Left ventricle myocardium inferior (tissue), 1 donor: ENCODE measurements at places on chromosomes 2 and 18.

DNA sequence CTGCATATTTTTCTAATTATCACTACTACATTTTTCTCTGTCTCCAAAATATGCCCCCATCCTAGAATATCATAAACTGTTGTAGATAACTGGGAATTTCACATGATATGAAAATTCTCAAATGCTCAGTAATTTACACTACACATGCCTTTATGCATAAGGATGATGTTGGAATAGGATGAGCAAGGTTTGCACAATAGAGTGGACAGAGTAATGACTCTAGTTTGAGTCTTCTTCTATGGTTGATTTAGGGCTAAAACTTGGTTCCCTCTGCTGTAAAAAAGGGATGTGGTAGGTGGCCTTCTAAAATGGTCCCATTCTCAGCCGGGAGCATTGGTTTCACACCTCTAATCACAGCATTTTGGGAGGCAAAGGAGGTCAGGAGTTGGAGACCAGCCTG, 129.9 kb downstream of the BCL11A start:
- DNase-seq = no peak

- DNase-seq = no peak
Observed at GRCh38 chr2:12261986-12262680, 454.6 kb upstream of the TRIB2 start.

GRCh38 chr2:90069290-90069894, 1377.9 kb downstream of the RPIA start:
- DNase-seq = no peak

GRCh38 chr18:10928011-10928771, 221.2 kb downstream of the PIEZO2 start:
- no peak for DNase-seq

GRCh38 chr2:128320906-128321771, 2.5 kb upstream of the HS6ST1 start:
- no peak for DNase-seq

DNA sequence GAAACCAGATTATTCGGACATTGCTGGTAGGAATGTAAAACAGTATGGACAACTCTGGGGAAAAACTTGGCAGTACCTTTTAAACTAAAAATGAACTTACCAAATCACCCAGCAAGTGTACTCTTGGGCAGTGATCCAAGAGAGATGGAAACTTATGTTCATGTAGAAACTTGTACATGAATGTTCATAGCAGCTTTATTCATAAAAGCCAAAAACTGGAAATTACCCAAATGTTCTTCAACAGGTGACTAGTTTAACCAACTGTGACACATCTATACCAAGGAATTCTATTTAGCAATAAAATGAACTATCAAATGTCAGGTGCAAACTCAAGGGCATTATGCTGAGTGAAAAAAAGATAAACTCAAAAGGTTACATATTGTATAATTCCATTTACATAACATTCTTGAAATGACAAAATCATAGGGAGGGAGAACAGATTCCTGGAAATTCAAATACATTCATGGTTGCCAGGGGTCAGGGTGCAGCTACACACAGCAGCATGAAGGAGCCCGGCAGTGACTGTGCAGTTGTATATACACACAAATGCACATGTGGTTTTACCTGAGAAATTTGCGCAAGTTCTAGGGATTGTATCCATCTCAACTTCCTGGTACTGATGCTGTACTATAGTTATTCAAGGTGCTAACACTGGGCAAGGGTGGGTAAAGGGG, 3.5 kb upstream of the RNU4ATAC start:
- no peak for DNase-seq

GRCh38 chr2:138760676-138761075, 19.5 kb downstream of the NXPH2 start:
- no peak for DNase-seq

GRCh38 chr2:49070716-49071115, 83.6 kb downstream of the FSHR start:
- no peak for DNase-seq

DNA sequence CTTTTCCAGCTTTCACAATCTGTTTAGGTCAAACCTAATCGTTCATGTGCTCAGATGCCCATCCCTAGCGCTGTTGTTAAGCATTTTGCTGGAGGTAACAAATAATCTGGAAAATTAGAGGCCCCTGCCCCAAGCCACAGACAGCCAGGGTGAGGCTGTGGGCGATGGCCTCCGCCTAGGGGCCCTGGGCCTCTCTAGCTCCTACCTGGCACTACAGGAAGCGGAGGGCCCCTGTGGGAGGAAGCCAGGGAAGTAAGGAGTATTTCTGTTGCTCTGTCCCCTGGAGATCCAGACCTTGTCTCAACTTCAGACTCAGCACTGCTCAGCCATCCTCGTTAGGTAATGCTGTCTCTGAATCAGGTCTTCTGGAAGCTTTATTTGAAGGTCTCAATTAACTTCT, 12.4 kb upstream of the FOSL2 start:
- DNase-seq = no peak

DNA sequence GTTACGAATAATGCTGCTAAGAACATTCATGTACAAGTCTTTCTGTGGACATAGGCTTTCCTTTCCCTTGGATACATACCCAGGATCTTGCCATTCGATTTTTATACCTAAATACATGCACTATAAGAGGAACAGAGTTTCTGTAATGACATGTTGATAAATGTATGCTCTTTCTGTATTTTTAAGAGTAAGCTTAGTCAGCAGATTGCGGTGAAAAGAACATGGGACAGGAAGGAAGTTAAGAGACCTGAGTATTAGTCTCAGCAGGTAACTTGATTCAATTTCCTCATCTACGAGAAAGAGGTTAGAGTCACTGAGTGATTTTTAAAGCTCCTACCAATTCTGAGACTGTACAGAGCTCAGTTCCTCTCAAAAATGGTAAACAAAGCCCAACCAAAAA, 2.6 kb upstream of the TLK1 start:
- DNase-seq = no peak

- DNase-seq = no peak
Observed at GRCh38 chr18:51654488-51655326, 457.2 kb upstream of the MEX3C start.

DNA sequence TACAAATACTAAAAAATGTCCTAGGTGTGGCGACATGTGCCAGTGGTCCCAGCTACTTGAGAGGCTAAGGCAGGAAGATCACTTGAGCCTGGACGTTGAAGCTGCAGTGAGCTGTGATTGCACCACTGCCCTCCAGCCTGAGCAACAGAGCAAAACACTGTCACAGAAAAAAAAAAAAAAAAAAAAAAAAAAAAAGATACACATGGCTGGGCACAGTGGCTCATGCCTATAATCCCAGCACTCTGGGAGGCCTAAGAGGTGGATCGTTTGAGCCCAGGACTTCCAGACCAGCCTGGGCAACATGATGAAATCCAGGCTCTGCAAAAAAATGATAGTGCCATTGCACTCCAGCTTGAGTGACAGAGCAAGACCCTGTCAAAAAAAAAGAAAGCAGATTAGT, 13.7 kb downstream of the KANSL1L start:
- no peak for DNase-seq

DNA sequence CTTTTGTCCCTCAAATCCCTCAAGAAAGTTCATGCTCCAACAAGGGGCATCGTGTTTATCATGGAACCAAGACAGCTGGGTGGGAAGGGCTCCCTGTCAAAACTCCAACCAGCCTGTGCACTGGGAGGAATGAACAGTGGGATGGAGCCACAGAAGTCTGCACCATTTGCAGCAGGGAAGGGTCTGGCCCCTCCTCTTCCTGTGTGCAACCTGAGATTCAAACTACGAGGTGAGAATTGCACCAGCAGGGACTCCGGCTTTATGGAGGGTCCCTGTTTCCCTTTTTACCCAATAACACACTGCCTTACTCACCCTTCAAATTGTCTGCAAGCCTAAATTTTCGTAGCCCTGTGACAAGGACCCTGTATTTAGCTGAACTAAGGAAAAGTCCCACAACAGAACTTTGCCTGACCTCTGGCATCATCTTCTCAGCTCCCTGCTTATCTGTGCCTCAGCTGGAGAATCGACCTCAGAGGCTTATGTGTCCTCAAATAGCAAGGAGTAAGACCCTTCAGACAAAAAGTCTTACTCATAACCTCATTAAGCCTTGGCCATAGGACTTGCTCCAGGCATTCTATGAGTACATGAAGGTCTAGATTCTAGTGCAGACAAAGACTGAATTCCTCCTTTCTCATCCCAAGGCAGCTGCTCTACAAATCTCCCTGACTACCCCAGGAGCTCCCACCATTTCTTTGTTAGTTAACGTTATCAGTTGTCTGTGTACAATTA, 178.3 kb upstream of the SERPINE2 start:
- no peak for DNase-seq

DNA sequence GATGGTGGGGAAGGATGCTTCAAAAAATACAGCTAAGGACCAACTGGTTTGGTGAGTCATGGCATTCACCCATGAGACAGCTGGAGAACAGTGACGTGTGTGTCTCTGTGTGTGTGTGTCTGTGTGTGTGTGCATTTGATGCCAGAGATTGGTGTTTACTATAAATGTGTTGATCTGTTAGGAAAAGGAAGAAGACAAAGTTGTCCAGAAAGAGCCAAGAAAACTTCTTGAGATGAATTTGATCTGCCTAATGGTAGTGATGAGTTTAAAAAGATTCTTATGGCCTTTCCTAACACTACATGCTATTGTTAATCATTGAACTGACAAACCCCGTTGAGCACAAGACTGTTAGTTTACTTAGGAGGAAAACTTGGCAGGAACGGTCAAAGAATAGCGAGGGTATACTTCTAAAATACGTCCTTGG, 36.4 kb upstream of the IL1R1 start:
- no peak for DNase-seq

DNA sequence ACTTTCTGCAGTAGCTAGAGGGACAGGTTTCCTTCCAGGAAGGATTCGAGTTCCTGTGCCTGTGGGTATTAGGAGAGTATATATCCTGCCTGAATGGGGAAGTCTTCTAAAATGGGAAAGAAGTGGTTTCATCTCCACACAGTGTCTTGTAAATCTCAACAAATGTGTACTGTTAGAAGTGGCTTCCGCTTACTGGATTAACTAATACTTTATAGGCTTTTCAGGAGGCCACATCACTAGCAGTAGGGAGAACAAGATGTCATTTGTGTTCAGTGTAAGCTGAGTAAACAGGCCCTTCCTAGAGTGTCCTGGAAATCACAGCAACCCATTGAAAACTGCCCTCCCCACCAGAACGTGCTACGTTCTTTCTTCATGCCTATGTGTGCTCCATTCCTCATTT, 12.5 kb upstream of the POLR1B start:
- no peak for DNase-seq

DNA sequence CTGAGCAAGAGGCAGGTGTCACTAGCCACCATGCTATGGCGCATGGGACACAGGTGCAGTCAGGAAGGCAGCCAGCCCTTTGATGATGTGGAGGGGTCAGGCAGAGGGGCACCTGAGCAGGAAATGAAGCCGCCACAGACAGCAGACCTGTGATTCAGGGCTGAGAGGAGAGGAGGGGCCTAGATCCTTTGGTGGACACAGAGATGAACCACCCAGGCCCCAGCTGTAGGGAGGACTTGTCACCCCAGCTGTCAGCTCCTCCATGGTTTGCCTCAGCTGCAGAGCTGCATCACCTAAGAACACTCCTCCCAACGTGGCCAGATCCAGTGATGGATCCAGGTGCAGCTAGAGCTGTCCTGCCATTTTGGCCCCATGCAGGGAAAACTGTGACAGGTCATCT, 11.6 kb downstream of the ASB18 start:
- no peak for DNase-seq

- no peak for DNase-seq
Observed at GRCh38 chr2:61117534-61117933, 44.5 kb upstream of the C2orf74 start.

DNA sequence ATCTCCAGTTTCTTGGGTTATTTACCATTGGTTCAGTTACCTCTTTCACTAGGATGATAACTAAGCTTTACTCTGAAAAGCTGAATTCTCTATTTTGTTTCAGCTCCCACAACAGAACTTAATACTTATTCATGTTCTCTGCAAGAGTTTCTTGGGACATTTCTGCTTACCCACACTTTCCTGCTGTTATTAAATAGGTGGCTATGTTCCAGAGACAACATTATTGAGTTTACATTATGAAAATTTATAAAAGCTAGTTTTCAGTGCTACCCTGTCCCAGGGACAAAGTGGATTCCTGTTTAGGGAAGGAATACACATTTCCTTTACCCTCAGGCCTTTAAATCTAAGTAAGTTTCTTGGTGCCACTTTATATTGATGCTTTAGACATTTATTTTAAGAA, 7.0 kb upstream of the GPD2 start:
- no peak for DNase-seq

- no peak for DNase-seq
Observed at GRCh38 chr2:106960683-106961161, 74.8 kb upstream of the ST6GAL2 start.

DNA sequence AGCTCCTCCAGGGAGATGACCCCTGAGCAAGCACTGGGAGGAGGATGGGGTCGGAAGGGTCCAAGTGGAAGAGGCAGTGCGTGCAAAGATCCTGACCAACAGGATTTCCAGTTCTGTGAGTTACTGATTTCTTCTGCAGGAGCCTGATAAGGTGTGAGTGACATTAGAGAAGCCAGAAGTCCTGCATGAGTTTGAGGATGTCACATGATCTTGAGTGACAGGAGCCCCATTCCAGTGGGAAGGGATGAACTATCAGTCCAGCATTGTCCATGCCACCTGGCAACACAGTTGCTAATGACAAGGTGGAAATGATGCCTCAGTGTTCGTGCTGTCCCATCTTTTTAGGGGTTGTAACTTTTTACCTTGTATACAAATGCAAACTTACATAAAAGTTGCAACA, 285.1 kb upstream of the HDAC4 start:
- DNase-seq = no peak

GRCh38 chr2:239223310-239224198, 177.3 kb downstream of the HDAC4 start:
- no peak for DNase-seq

DNA sequence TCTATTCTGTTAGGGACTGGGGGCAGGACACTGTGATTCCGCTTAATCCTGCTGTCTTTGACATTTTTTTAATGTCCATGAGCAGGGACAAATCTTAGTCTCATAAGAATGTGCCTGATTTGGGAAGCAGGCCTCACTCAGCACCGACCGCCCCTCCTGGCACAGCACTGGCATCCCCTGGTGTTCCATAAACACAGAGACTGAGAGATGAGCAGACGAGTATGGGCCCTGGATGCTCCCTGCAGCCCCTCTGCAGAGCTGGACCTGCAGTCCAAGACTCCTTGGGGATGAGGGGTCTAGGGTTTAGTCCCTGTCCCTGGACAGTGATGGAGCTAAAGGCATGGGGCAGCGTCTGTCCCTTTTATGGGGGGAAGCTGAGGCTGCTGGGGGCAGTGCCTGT, 81.6 kb downstream of the NDUFA10 start:
- DNase-seq = peak; percentile 8

GRCh38 chr2:225668606-225669266, 269.2 kb downstream of the NYAP2 start:
- DNase-seq = no peak

GRCh38 chr2:222714361-222715241, 43.1 kb downstream of the MOGAT1 start:
- DNase-seq = peak; percentile 30

GRCh38 chr2:86199834-86200177, 549 bp downstream of the MRPL35 start:
- no peak for DNase-seq

DNA sequence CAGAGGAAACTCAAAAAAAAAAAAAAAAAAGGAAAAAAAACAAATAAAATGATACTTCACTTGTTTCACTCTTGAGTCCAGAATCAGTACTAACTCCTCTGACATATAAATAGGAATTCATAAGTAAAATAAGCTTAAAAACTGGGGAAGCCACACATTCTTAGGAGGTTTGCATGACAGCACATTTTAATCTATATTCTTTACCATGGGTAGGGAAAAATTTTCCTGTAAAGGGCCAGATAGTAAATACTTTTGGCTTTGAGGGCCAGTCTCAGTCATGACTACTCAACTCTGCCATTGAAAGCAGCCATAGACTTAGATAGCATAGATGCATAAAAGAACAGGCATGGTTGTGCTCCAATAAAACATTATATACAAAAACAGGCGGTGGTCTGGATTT, 145.2 kb downstream of the BCL11A start:
- DNase-seq = no peak
